OCI-LY7 (cell line): ENCODE measurements at places on chromosomes 2 and 18. TPM values are rescaled to one million over a fixed set of nuclear protein-coding genes. Genes with fewer than 3 reads are reported as not detected.
A peak's percentile ranks its signal among the peaks of the same experiment; 100 is the strongest.

DNA sequence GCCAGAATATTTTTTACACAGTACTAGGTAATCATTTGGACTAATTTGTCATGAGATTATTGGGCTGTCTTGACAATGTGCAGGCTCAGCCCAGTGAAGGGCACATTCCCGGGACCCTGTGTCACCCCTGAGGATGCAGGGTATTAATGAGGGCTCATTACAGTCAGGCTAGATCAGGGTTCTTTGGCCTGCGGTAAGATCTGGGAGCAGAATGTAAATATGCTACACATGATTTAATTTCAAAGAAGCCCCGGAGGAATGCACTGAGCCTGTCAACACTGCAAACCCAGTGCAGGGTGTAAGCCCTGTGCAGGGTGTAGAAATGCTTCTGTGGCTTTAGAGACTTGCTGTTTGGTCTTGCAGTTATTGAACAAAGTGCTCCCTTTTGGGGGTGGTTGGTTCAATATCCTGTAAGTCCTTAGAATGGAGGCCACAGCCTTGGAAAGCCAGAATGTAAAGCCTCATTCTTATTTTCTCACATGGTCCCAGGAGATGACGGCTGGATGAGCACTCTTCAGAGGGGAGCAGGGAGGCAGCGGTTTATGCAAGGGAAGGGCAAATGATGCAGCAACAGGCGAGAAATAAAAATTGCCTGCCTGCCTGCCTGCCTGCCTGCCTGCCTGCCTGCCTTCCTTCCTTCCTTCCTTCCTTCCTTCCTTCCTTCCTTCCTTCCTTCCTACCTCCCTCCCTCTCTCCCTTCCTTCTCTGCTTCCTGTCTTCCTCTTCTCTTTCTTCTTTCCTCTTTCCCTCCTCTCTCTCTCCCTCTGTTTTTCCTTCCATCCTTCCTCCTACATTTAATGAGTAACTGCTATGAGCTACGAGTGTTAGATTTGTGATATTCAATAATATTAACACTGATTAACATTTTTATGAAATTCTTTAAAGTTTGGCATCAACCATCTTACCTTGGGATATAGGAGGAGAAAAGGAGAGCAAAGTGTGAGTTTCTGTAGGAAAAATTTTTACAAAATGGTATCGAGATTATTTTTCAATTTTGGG is 148.8 kb downstream of the VAPA start:
- DNase-seq = no peak

- no peak for DNase-seq
These were observed 4.0 kb downstream of the YPEL5 start for GRCh38 chr2:30150786-30151185.

GRCh38 chr18:65859075-65859474 is 108.3 kb downstream of the CDH7 start:
- DNase-seq = no peak

GRCh38 chr2:36857713-36858112 is 108.6 kb downstream of the STRN start:
- DNase-seq = no peak

GRCh38 chr2:169119851-169120250 is 50.5 kb downstream of the DHRS9 start:
- DNase-seq = no peak

DNA sequence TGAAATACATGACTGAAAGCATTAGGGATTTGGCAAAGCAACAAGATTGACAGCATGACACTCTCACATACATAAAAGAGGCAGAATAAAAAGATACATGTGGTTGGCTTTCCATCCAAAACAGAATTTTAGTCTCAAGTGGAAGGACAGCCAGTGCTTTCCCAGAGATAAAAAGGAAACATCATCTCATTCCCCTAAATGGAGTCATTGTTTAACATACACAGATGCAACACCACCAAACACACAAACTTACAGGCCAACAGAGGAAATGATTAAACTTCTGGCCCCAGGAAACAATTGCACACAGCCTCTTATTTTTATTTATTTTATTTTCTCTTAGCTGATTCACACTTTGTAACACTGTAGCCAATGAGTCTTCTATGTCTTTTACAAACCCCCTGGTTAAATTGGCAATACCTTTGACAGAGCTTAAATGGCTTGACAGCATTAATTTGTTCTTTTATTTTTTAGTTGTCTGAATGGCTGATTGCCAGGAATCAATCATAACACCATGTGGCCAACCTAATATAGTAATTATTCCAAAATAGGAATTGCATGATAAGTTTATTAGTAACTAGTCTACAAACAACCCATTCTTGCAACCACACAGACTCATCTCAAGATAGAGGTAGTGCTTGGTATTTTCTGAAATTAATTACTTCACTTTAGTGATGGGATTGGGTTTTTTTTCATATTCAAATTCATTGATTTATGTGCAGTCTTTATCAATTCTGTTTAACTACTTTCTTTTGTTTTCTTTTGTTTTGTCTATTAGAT is 190.5 kb downstream of the RND3 start:
- DNase-seq = no peak

- DNase-seq = no peak
These were observed 21.5 kb upstream of the CAB39 start for GRCh38 chr2:230691005-230691647.

GRCh38 chr2:167292430-167293171 is 404.3 kb downstream of the XIRP2 start:
- DNase-seq = no peak

- DNase-seq = no peak
These were observed 195.5 kb downstream of the TTC32 start for GRCh38 chr2:19706332-19706731.

DNA sequence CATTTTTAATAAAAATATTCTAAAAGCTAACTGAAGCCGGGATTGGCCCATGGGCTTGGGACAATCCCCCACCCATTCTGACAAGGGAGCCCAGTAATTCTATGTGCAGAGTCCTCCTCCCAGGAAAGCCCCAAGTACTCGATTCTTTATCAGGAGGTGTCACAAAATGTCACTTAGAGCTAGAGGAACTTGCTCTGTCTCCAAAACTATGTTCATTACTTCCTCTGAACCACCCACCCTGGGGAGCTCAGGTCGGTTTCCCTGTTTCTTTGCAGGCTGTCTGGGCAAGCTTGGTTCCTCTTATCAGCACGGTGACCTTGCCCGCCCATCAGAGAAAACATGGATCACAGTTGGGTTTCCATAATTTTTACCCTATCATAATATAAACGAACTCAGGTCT is 430.6 kb upstream of the ID2 start:
- DNase-seq = no peak

DNA sequence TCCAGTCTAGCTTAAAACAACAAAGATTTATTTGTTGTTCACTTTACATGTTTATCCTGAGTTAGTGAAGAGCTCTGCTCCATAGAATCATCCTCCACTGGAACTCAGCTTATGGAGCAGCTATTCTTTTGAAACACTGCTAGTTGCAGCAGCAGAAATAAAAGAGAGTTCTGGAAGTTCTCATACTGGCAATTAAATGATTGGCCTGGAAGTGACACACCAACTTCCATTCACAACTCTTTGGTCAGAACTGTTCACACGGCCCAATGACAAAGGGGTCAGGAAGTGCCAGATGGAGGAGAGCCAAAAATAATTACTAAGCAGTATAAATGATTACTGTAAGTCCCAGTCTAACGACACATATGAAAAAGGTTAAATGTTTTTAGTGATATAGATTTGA is 39.1 kb downstream of the FBXO11 start:
- DNase-seq = peak; percentile 25

DNA sequence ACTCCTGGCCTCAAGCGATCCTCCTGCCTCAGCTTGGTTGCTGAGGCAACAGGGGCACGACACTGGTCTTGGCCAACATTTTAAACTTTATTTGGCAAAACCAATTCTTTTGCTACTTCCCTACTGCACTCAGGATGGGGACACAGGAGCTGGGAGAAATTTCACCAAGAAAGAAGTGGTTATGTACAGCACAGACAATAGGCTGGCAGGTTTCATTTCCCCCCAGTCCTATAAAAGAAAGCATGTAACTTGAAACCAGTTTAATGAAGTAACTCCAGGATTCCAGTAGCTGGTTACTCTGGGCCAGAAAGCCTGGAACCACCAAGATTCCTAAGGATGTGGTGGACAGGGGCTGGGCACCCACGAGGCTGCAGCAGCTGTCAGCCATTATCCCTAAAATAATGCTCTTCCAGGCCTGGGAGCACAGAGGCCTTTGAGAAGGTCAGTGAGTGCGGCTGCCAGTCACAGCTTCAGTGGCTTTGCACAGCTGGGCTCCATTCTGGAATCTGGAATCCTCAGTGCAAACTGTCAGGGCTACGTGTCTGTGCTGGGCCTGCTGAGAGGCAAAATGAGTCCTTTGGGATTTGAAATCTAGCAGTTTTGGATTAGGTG is 142.3 kb upstream of the ITGA6 start:
- no peak for DNase-seq

- no peak for DNase-seq
These were observed 86.7 kb downstream of the NPAS2 start for GRCh38 chr2:100906679-100907078.

DNA sequence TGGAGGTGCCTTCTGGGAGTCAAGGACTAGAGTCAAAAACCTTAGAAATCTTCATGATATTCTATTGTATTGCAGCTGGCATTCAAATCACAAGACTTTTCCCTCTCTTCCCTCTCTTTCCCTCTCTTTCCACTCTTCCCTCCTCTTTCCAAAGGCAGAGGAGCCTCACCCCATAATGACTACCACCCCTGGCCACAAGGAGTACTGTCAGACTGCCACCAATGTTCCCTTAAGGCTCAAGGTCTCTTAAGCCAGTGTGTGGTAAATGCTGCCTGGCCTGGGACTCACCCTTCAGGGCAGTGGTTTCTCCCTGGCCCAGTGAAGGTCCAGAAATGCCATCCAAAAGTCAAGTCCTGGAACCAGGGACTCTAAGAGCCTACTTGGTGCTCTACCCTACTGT is 605.9 kb upstream of the PKDCC start:
- no peak for DNase-seq

- no peak for DNase-seq
These were observed 411.2 kb downstream of the RND3 start for GRCh38 chr2:150076281-150076680.

- no peak for DNase-seq
These were observed 206.8 kb upstream of the FBXO11 start for GRCh38 chr2:48112911-48113680.

GRCh38 chr2:167181134-167181533 is 292.9 kb downstream of the XIRP2 start:
- no peak for DNase-seq

GRCh38 chr18:59721211-59721610 is 24.0 kb upstream of the CCBE1 start:
- no peak for DNase-seq

DNA sequence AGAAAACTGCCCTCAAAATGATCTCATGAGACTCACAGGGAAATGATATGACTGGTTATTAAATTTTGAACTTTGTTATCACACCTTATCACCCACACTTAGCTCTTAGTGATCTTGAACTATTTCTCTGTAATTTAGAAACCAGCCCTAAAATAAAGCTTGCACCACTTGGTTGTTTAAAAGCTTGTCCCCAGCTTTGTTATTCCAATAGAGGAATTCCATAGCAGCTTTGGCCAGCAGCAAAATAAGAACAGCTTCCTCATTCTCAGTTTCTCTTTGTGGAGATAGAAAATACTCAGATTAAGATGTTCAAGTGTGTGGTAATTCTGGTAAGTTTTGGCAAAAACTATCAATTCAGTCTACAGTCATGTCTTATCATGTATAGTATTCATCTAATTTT is 54.4 kb upstream of the CCDC68 start:
- no peak for DNase-seq

Gene SERPINB4
- total RNA-seq = not detected in 2 replicates

Gene IL1B
- total RNA-seq = not detected in 2 replicates

Gene TSHZ1
- total RNA-seq = 9.5 and 10.5 TPM in 2 replicates

Gene NETO1
- total RNA-seq = not detected in 2 replicates

Gene KRTCAP3
- 6.9 and 8.3 TPM in 2 replicates for total RNA-seq

Gene FAM210A
- 21.8 and 30.6 TPM in 2 replicates for total RNA-seq

Gene CNGA3
- total RNA-seq = not detected in 2 replicates

Gene ARHGAP28
- not detected in 2 replicates for total RNA-seq

Gene NT5C1B
- not detected in 2 replicates for total RNA-seq

Gene FAM237A
- not detected in 2 replicates for total RNA-seq

Gene ATAD2B
- 19.4 and 21.7 TPM in 2 replicates for total RNA-seq
